Femur (tissue), 1 donor: ENCODE measurements at places on chromosomes 16 and 17.

DNA sequence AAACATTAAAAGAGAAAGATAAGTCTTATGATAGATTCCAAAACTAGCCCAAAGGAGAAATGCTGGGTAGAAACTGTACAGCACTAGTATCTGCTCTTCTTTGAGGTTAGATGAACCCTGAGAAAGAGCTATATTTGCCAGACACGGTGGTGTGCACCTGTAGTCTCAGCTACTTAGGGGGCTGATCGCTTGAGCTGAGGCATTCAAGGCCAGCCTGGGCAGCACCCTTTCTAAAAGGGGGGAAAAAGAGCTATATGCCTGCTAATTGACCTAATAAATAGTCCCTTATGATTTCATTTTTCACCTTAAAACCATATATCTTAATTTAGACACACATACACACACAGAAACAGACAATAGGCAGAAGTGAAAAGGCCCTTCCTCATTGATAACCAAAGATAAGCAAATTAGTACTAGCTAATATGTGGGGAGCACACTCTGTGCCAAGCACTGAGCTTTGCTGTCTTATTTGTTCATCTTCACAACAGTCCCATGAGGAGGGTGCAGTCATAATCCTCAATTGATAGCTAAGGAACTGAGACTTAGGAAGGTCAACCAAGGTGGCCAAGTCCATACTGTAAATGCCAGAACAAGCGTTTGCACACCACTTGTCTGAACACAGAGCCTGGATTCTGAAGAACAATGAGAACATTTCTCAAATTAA lies 56.6 kb upstream of the NLK start:
- DNase-seq, result no peak

GRCh38 chr16:85820604-85821372 lies 21.3 kb downstream of the COX4I1 start:
- no peak for DNase-seq

- no peak for DNase-seq
Measured at GRCh38 chr17:48027322-48027981, 10.1 kb downstream of the COPZ2 start.

DNA sequence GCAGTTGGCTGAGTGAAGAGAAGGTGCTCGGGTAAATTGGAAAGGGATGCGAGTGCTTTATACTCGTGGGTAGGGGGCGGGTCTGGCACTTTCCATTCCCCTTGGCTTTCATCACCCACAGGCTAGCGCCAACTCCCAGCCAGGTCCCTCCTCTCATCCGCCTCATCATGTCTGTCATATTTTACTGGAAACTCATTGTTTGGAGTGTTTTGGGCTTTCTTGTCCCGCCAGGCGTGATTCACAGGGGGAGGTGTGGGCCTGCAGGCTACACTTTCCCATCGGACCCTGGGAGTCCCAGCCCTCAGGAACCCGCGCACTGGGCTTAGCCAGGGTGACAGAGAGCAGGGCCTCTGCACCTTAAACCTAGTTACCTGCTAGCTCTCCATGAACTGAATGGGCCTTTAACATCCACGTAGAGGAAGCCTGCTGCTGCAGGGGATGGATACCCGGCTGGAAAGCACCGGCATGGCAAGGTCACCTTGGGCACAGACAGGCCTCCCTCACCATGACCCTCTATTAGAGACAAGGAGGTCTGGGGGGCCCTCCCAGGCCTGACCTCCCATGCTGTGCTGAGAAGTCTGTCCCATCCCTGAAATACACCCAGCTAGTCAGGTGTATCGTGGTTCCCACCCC lies at the start of gene KRT14:
Gene KRT14 (minus strand): TSS at position 33 of the 633 bp plus-strand sequence. CDS start 61 bp downstream, outside the sequence.
- no peak for DNase-seq

DNA sequence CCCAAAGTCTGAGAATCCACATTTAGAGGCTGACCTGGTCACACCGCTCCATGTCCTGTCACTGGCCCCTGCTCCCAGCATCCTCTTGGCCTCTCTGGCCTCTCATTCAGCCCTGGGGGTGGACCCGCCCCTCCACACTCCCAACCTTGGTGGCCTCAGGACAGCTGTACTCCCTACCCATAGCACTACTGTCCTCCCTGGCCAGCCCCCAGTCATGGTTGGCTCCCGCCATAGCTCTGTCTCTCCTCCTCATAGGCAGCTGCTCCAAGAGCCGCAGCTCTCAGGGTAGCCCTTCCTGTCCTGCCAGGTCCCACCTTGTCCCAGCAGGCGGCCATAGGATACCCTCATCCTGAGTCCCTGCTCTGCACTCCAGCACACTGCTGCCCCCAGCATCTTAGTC lies 38.0 kb upstream of the PHB1 start:
- no peak for DNase-seq

DNA sequence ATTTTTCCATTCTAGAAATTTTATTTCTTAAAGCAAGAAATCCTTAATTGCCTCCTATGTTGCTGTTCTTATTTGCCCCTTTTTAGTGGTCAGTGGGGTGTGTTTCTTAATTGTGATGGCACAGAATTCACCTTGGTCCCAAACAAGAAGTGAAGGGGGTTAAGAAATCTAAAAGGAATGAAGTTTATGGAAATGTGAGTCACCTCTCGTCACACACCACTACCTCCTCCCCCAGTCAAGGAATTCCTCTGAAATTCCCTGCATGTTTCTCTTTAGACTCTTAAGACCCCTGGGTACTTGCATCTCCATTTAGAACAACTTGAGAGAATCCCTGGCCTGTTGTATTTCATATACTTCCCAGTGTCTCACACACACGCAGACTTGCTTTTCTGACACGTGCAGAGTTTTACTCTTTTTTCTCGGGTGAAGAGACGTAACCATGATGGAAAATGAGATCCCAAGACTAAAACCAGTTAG lies 247.4 kb downstream of the PRKCA start:
- DNase-seq, result no peak

DNA sequence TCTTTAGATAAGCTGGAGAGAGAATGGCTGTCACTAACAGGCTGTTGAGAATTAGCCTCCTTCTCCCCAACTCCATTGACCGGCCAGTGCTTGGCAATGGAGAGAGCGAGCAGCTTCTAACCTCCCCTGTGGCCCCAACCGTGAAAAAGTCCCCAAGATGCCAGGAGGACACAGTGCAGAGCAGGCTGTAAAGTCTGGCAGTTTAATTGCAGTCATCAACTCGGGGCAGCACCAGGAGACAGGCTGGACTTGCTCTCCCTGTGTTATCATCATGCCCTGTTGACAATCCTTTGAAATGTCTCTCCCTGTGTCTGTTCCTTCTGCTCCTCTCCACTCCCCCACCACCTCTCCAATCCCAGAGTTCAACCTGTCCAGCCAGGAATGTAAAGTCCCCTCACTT lies 705 bp upstream of the CDRT4 start:
- DNase-seq, result no peak

- no peak for DNase-seq
Measured at GRCh38 chr16:75376475-75377161, 56.7 kb downstream of the CFDP1 start.

GRCh38 chr16:88170528-88170991 lies 212.2 kb upstream of the ZNF469 start:
- DNase-seq, result peak; percentile 8

DNA sequence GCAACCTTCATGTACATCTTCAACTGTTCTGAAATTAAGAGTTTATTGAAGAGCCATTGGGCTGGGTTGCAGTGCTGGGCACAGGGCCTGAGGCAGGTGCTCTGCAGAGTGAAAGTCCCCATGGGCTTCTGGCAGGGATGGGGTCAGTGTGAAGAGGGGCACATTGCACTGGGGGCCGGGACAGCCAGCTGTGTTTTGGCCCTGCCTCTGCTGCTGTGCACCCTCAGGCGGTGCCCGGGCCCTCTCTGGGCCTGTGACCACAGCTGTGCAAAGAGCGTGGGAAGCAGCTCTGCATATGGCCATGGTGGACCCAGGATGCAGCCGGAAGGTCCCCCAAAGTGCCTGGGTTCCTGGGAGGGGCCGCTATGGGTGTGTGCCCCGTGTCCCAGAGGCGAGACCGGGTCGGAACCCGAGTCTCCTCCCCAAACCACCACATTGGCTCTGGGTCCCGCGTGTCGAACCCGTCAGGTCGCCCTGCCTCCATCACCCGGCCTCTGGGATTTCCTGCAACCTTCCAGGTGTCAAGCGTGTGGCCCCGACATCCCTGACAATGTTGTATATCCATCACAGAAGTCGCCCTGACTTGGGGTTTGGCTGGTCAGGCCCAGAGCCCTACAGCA lies 38.2 kb upstream of the ZNF469 start:
- DNase-seq, result no peak

GRCh38 chr17:19762515-19762961 lies 14.4 kb upstream of the ALDH3A1 start:
- peak; percentile 70 for DNase-seq

DNA sequence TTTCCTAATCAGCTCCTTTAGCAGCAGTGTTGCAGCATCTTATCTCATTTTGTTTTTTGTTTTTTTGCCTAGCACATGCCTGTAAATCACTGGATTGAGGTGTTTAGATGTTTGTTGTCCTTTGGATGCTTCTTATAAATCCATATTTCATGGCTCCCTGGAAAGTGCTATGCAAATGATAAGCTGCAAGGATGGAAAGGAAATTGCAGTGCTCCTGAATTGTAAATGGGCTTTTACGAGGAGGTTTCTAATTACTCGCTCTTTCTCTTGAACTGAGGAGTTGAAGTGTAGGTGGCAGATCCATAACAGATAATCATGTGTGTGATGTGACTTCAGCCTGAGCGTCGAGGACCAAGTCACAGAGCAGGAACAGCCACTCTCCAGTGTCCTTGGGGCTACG lies 45.0 kb downstream of the MAPT start:
- no peak for DNase-seq

DNA sequence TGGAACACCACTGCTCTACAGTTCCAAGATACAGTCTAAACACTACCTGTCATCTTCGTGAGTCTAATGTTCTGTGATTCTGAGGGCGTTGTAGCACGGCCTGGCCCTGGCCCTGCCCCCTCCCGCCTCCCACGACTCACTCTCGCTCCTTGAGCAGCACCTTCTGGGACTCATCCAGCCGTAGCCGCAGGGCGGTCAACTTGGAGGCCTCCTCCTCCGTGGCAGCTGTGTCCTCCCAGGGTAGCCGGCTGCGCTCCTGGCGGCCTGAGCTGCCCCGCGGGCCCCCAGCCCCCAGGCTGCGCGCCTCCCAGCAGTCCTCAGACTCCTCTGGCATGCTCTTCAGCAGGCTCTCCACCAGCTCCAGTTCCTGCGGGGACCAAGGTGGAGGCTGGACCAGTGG lies 10.6 kb downstream of the CCDC102A start:
- no peak for DNase-seq

DNA sequence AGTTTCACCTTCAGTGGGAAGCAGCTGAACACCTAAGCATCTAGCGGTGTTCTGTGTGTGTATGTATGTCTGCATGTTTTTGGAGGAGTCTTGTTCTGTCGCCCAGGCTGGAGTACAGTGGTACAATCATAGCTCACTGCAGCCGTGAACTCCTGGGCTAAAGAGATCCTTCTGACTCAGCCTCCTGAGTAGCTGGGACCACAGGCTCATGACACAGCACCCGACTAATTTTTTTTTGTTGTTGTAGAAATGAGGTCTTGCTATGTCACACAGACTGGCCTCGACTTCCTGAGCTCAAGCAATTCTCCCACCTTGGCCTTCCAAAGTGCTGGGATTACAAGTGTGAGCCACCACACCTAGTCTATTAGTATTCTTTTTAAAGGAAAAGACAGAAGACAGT lies 30.2 kb upstream of the FAAP100 start:
- DNase-seq, result no peak

GRCh38 chr16:46972429-46973206 lies 856 bp downstream of the DNAJA2 start:
- peak; percentile 32 for DNase-seq

- DNase-seq, result no peak
Measured at GRCh38 chr17:4850246-4850645, 17.1 kb downstream of the MINK1 start.

- peak; percentile 85 for DNase-seq
Measured at GRCh38 chr17:77909236-77909635, 49.3 kb upstream of the TNRC6C start.

GRCh38 chr17:42233156-42233555 lies 38.9 kb upstream of the GHDC start:
- DNase-seq, result no peak

DNA sequence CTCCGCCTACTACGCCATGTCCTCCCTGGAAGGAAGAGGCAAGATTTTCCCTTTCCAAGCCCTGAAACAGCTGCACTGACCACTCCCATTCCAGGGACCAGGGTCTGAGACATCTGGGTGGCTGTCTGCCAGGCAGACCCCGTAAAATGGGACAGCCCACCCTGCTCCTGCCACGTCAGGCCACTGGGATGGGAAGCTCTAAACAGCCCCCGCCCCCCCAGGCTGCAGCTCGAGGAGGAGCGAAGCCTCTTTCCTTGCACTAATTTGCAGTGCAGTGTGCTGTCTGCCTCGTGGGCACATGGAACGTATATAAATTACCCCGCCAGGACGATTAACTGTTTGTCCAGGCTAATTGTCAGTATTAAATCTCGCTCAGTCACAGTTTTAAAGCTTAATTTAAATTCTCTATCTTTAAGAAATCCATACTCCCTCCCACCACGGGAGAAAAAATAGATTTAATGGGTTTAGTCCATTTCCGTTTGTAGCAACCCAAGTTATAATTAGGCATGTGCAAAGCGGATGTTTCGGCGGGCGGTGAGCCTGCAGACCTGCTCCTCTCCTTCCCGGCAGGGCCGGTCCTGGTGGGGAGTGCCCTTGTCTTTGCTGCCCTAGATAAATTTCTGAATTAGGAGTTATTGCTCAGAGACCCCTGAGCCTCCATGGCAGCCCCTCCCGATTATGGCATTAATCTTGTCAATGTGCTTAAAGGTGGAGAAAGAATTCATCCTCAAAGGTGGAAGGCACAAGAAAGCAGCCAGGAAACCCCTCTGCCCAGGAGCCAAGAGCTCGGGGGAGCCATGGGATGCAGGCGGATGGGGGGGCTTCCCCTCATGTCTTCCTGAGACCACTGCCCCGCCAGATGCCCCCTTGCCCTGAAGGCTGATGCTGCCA lies 268.0 kb upstream of the TNRC6C start:
- DNase-seq, result peak; percentile 85

DNA sequence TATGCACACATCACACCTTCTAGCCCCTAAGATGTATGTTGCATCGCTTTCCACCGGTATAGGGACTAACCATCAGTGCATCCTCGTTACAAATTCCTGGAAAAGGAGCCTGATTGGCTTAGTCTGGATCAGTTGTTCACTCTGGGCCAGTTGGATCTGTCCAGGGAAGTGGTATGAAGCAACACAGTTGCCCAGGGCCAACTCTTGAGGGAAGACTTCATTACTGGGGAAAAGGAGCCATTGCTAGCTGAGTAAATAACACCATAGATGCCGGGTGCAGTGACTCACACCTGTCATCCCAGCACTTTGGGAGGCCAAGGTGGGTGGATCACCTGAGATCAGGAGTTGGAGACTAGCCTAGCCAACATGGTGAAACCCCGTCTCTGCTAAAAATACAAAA lies 275.2 kb upstream of the RBFOX1 start:
- no peak for DNase-seq

- no peak for DNase-seq
Measured at GRCh38 chr17:75473246-75473645, 16.8 kb downstream of the TMEM94 start.

DNA sequence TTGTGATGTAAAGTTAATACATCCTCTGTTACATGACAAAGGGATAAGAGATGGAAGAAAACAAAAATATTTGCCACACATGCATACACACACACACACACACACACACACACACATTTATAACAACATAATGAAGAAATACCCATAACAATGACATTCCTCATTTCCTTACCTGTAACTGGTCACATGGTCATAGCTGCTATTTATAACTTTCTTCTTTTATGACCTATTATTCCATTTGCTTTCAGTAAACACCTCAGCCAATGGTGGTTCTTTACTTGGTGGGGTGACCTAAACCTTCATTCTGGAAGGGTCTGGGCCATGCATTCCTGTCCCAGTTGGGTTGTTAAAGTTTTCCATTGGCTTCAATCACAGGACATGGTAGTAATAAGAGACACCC lies 5.3 kb downstream of the MT2A start:
- no peak for DNase-seq

GRCh38 chr17:41620583-41621434 lies 3.6 kb downstream of the KRT17 start:
- no peak for DNase-seq
